ENCODE measurements at places on chromosomes 12 and 14.

DNA sequence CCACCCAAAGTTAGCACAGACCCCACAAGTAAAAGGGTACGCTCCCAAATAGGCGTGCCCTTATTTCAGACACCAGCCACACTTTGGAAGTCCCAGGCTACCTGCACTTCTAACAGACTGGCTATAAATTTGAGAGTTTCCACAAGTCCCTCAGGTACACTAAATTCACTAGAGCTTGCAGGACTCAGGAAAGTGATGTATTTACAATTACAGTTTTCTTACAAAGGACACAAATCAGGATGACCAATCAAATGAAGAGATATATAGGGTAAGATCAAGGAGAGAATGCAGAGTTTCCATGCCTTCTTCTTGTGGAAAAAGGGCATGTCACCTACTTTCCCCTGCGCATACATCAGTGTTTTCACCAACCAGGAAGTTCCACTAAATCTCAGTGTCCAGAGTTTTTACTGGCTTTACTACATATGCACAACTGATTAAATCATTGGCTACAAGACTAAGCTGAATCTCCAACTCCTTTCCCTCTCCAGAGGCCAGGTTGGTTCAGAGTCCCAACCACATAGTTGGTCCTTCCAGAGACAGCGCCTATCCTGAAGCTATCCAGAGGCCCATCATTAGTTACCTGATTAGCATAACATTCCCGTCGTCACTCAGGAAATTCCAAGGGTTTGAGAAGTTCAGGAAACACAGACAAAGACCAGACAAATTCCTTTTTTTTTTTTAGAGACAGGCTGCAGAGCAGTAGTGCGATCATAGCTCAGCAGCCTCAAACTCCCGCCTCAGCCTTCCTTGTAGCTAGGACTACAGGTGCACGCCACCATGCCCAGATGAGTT lies 84.2 kb downstream of the DENND5B start:
- no peak for DNase-seq

DNA sequence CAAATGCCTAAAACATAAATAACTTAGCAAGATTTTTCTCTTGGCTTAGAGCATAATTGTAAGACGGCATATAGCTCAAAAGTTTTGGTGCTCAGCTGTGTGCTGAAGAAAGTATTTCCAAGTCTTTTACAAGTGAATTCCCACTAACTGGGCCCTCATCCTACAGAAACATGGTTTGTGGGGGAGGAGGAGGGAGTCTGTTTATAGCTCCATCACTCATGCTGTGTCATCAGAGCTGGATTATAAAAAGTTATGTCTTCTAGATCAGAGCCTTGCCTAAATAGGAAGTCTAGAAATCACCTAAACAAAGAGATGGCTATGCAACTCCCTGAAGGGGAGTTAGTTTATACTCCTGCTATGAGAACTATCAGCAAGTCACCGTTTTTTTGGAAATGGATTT lies 65.9 kb upstream of the OTOGL start:
- DNase-seq, result no peak

- no peak for DNase-seq
Observed at GRCh38 chr12:81949416-81949815, 190.3 kb upstream of the PPFIA2 start.

DNA sequence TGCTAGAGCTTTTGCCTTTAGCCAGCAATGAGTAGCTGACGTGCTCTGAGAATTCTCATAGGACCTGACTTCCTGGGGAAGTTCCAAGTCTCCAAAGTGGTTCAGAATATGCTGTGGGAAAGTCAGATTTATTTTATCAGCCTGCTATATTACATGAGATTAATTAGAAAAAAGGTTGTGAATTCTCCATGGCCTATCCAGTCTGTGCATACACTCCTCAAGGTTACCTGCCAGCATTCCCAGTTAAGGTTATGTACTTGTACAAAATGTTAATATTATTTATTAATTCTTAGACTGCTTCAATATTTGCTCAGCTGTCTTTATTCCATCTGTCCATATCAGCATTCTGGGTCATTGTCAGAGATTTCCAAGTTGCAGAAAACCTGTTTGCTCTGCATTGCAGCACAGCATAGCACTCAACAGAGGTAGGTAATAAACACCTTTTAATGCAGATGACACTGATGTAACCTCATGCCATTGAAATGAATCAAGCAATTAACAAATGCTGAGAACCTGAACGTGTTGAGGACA lies 2.7 kb upstream of the SEL1L start:
- DNase-seq, result no peak

DNA sequence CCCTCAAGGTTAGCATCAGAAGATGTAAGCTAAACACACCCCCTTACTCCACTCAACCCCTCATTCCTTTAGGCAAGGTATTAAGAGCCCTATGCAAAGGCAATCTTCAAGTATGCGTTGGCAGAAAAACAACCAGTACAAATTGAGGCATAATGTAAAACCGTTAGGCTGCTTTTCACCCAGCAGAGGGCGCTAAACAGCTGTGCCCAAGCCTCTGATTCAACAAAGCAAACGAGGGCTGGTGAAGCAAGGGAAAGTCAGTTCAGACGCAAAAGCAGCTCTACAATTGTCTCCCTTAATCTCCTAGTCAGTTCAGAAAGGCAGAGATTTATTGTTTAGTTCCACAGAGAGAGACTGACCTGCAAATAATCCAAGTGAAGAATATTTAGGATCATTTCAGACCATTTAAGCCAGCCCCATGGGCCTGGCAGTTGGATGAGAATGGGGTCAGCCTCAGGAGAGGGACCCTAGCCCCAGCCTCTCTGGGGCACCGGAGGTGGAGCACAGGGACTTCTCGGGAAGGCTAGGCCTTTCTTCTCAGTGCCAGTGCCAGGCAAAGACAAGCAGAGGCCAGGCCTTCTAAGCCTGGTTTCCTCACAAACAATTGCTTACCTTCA lies 23.5 kb downstream of the DCAF5 start:
- peak; percentile 68 for DNase-seq

DNA sequence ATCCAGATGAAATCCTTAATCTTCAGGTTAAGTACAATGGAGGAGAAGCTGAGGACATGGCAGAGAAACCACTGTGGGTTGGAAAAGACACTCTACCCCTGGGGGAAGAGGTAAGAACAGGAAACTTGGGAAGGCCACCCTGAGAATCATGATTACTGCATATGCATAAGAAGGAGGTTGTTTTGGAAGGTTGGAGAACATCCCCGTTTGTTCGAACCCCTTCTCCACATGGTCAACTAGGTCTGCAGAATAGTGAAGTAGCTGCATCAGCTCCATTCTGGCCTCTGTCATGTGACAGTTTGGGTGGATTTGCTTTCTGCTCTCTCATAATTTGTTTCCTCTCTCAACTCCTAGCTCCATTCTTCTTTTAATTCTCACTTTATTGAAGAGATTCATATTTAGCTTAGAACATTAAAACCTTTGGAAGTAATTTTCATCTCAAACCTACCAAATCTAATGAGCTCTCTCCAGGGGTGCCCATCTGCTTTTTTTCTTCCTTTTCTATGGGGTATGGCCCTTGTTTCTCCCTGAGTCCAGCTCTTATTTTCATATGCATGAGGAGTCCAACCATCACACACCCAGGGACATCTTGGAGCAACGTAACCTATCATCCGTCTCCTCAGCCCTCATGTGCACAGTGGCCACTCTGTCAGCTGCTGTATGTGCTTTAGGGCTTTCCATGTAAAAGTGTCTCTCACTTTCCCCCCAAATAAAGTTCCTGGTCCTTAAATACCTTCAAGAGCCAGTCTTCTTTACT lies 820.3 kb downstream of the TMEM121 start:
- DNase-seq, result no peak

DNA sequence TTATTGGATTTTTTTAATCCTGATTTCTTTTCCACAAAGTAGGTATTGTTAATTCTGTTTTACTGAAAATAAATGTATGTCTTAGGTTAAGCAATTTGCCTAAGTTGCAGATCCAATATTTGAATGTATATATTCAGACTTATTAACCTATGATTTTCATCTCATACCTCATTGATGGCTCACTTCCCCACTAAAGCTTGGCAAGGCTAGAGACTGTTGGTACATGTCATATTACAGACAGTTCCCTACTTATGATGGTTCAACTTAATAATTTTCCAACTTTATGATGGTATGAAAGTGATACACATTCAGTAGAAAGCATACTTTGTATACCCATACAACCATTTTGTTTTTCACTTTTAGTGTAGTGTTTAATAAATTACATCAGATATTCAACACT lies 33.2 kb upstream of the KCNH3 start:
- DNase-seq, result no peak

DNA sequence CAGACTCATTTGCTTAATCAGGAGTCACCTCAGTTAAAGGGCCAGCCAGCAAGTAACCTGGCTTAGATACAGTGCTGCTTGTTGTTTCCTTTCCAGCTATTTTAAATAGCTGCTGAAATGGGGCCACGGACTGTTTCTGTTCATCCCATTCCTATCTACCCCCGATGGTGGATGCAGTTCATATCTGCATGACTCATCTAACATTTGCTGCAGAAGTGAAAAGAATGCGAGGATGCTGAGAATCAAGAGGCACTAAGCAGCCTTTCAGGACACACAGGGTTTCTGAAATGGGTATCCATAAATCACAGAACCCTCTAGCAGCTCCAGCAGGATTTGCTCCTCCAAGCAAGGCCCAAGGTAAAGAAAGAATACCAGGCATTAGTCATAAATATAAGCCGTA lies 60.2 kb upstream of the RTRAF start:
- no peak for DNase-seq

GRCh38 chr12:127125607-127126259 lies 1141.2 kb upstream of the TMEM132C start:
- DNase-seq, result no peak

- no peak for DNase-seq
Observed at GRCh38 chr14:68394118-68394763, 398.6 kb downstream of the ZFP36L1 start.

- DNase-seq, result no peak
Observed at GRCh38 chr12:42976122-42976521, 386.6 kb upstream of the PRICKLE1 start.

GRCh38 chr12:124677552-124678356 lies 110.3 kb upstream of the NCOR2 start:
- DNase-seq, result no peak

GRCh38 chr12:78918268-78918667 lies 53.7 kb downstream of the SYT1 start:
- no peak for DNase-seq

GRCh38 chr12:89470741-89471509 lies 53.7 kb downstream of the GALNT4 start:
- no peak for DNase-seq

DNA sequence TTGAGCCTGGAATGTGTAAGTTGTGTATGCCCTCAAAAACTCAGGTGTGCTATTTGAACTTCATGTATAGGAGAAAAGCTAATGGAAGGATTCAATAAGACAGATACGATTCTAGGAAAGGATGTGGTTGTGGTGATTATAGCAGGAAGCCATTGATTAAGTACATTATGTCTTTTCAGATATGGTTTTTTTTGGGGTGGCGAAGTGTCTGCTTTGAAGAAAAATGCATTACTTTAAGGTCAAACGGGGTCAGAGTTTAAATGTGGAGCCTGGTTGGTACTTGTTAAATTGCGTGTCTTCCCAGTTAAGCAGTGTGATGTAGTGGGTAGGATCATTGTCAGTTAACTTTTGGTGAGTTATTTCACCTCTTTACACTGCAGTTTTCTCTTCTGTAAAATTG lies 13.0 kb upstream of the NUP107 start:
- DNase-seq, result no peak

DNA sequence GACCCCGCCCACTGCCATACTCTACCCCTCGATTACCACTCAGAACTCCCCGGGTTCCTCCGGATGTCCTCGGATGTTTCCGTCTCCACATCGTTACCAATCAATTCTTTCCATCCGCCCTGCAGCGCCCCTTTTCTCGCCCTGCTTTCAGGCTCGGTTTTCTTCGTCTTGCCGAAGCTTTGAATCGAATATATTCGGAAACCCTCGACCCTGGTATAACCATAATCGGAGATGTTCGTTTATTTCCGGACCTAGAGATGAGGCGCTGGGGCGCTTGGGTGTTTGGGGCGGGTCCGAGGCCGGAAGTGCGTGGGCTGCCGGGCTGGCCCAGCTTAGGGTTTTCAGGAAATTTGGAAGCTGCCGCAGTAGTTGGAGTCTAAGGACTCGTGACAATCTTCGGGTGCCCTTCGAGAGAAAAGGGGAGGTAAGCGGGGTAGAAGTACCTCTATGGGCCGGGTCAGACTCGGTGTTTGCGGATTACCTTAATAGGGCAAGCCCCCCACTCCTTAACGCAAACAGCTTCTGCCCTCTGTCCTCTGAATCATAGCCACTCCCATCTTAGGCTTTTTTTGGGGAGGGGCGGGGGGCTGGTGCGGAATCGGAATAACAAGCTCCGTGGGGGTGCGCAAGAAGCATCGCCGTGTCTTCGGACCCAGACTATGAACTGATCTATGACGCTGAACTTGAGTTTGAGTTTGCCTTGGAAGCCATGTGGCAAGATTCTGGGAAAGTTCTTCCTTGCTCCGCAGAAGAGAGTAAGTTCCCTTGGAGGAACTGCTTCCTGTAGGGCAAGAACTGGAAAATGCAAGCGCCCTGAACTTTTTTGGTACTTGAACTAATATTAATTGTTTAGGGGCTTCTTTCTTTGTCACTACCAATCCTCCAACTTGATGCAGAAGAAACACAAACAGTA lies at the start of gene C14orf119:
Gene C14orf119, plus strand, starts transcription at position 310 of the 913 bp plus-strand sequence. CDS start 2,154 bp downstream, outside the sequence.
- DNase-seq, result peak; percentile 100

GRCh38 chr12:46103559-46104383 lies 113.4 kb upstream of the SCAF11 start:
- no peak for DNase-seq

GRCh38 chr12:46983393-46983793 lies 96.0 kb upstream of the PCED1B start:
- no peak for DNase-seq

DNA sequence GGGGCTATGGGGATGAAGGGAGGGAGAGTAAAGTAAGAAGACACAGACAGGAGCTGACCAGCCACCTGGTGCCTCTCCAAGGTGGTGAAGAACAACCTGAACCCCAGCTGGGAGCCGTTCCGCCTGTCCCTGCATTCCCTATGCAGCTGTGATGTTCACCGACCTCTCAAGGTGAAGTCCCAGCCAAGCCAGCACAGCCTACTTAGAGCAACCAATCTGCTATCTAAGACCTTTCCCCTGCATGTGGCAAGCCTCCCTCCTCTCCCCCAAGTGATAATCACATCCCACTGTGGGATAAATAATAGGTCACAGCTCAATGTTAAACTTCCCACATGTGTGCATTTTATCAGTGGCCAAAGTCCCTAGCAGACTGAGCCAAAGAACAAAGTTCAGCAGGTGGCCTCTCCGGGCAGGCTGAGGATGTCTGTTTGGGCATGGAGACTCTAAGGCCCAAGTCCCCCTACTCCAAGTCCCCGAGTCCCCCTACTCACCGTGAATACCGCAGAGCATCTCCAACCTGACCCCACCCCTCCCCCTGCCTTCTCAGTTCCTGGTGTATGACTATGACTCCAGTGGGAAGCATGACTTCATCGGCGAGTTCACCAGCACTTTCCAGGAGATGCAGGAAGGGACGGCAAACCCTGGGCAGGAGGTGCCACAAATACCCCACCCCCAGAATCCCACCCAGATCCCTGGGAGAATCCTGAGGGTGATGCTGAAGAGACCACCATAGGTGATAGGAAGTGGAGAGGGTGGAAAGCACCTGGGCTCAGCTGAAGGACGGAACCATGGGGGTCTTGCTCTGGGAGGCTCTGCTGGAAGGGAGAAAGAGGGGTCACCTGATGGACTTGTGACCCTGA lies 3.5 kb downstream of the CPNE6 start:
- DNase-seq, result no peak

All from CD4-positive, alpha-beta T cell treated with Interferon alpha-2 for 1 hour (primary cell).